ENCODE measurements at places on chromosomes 4 and X.

DNA sequence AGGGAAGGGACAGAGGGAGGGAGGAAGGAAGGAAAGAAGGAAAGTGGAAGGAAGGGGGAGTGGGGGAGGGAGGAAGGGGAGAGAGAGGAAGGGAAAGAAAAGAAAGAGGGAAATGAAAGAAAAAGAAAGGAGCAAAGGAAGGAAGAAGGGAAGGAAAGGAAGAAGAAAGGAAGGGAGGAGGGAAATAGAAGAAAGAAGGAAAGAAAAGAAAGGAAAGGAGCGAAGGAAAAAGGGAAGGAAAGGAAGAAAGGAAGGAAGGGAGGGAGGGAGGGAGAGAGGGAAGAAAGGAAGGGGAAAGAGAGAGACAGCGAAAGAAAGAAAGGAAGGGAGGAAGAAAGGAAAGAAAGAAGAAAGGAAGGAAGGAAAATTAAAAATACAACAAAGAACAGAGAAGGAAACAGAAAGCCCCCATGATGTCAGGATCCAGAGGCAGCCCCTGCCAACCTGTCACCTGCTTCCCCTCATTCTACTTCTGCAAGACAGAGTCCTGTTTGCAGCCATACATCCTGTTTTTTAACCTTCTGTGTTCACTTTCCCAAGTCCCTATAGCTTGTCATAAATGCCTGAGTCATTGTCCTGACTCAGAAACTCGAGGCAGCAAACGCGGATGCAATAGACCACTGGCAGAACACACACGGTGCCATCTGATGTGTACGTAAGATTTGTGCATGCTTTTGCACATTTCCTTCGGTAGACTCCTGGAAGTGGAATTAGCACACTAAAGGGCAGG, 77.0 kb upstream of the C4orf50 start:
- DNase-seq, result no peak

GRCh38 chrX:71978164-71978563, 67.5 kb downstream of the NHSL2 start:
- DNase-seq, result no peak

DNA sequence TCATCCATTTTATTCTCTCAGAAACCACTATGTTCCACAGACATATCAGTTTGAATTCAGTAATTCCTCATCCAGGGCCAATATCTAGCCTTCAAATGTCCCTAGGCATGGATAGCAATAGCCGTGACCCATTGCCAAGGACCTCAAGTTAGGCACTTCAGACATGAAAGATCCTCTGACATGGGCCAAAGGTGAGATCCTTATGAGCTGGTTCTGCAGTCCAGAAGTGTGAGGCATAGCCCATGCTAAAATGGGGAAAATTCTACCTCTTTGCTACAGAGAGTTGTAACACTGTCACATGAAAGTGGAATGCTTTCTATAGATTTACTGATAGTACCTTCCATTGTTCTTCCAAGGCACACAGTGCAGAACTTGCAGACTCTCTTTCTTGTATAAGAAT, 349.7 kb upstream of the GALNT7 start:
- DNase-seq, result no peak

GRCh38 chr4:125101719-125102118, 213.0 kb upstream of the FAT4 start:
- peak; percentile 24 for DNase-seq

- peak; percentile 42 for DNase-seq
Measured at GRCh38 chrX:49037883-49038475, 5.2 kb downstream of the TFE3 start.

DNA sequence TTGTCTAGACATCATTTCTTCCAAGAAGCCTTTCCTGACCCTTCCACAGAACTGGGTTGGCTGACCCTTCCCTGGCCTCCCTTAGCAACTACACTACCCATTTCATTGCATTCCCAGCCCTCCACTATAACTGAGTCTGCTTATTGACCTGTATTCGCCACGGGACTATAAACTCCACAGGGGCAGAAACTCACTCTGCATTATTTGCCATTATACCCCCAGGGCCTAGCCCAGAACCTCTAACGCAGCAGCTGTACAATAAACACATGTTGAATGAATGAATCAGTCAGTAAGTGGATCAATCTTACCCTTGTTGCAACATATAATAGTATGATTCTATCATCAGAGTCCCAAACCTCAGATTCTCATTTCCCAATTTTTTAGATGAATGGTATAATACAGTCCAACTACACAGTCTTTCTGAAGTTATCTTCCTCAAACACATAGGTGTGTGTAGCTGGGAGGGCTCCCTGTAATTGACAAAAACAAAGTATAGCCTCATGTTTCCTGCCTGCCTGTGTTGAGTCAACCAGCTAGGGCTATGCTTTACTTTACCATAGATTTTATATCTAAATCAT, 209.3 kb downstream of the CHIC2 start:
- peak; percentile 65 for DNase-seq

- peak; percentile 7 for DNase-seq
Measured at GRCh38 chrX:155112171-155112570, 40.9 kb downstream of the BRCC3 start.

- no peak for DNase-seq
Measured at GRCh38 chr4:152689615-152690501, 10.1 kb upstream of the TMEM154 start.

- no peak for DNase-seq
Measured at GRCh38 chrX:127457161-127457560, 595.0 kb downstream of the ACTRT1 start.

- DNase-seq, result peak; percentile 81
Measured at GRCh38 chrX:45806410-45807121, 605.9 kb upstream of the DIPK2B start.

- DNase-seq, result no peak
Measured at GRCh38 chr4:169655401-169655800, 35.0 kb downstream of the CLCN3 start.

- no peak for DNase-seq
Measured at GRCh38 chr4:93732509-93732908, 96.0 kb upstream of the ATOH1 start.

- DNase-seq, result no peak
Measured at GRCh38 chr4:89878611-89879010, 16.0 kb upstream of the MMRN1 start.

DNA sequence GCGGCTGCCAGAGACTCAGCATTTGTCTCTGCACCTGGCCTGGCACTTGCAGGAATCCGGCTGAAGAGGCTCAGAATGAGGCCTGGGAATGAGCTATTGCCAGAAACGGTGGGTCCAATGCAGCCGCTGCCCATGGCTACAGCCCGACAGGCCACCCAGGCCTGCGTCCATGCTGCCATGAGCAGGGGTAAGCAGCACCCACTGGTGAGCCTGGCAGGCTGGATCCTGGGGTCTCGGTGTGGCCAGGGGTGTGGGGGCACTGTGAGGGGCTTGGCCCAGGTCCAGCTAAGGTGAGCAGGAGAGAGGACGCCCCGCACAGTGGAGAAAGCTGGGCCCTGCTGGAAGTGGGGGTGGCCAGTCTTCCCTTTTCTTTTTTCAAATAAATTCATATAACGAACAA, 60.3 kb upstream of the MXD4 start:
- DNase-seq, result no peak

GRCh38 chr4:8913121-8913857, 41.6 kb upstream of the HMX1 start:
- DNase-seq, result no peak

DNA sequence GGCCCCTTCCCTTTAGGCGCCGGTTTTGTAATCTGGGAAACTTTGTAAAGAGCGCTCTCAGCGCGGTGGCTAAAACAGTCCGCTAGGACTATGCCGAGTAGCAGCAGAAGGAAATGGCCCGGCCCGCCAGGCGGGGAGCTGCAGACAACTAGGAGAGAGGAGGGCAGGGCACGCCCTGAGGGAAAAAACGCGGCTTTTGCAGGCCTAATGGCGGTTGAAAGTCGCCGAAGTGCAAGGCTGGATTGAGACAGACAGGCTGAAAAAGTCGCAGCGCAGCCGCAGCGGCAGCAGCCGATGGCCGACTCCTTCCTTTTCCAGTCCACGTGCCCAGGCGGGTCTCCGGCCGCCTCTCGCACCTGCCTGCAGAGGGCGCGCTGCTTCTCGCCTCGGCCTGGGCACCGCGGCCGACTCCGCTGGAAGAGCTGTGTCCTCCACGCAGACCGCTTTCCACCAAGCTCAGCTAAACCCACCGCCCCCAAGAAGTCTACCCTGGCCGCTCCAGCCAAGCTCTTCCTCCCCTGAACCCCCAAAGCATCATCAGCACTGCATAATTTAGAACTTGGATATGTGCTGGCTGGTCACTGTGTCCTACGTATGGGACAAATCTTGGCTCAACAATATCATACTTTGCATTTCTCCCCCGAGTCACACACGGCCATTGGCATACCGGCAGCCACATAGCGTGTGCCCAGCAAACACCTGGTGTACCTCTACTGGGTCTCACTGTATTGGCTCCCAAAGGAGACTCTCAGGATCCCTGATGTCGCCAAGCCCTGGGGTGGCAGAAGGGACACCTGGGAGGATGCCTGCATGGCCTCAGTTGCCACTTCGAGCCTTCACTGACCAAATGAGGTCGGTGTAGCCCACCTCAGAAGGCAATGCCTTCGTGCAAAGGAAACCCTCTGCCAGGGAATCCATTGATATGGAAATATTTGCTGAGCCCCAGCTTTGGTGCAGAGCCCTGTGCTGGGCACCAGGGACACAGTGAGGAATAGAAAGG, 14.5 kb downstream of the SLC25A5 start:
- DNase-seq, result peak; percentile 56

DNA sequence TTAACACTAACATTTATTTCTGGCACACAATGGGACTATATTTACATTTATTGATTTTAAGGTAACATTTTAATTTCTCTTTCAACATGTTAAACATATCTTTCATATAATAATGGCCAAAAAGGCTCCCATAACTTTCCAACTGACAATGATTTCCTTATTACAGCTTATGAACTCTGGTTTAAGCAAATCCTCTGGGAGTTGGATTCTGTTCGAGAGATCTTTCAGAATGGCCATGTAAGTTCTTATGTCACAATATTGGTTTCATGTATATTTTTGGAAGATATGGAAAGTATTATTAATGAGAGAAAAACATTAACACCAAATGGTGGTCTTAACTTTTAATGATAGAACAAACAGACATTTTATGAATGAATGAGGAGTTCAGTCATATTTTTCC, 4.1 kb downstream of the TDO2 start:
- DNase-seq, result no peak

- DNase-seq, result no peak
Measured at GRCh38 chr4:22093126-22093525, 144.6 kb upstream of the KCNIP4 start.

DNA sequence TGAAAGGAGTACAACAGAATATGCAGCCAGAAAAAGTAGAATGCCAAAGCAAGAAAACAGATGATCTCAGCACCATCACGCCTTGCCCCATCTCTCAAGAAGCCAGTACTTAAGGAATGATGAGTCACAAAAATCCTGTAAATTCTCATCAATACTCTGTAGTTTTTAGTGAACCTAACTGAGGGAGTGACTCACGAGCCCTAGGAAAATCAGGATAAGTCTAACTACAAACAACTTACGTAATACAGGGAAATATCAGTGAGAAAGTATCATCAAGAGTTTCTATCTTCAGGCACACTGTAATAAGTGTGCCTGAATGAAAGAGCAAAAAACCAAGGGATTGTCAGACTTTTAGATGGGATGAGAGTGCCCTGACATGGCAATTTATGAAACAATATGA, 644.4 kb downstream of the STPG2 start:
- peak; percentile 75 for DNase-seq

GRCh38 chr4:104901961-104902605, 244.6 kb upstream of the TET2 start:
- DNase-seq, result no peak

GRCh38 chr4:33592701-33593100, 2651.6 kb downstream of the ARAP2 start:
- no peak for DNase-seq
